ENCODE measurements at places on chromosomes 11 and 22.

- DNase-seq = no peak
Observed at GRCh38 chr11:114226356-114226755, 69.8 kb upstream of the NNMT start.

GRCh38 chr11:16169956-16170847, 186.1 kb downstream of the SOX6 start:
- peak; percentile 93 for DNase-seq

GRCh38 chr11:69880826-69881445, 61.7 kb upstream of the FGF3 start:
- DNase-seq = no peak

GRCh38 chr11:122646549-122647340, 8.8 kb upstream of the UBASH3B start:
- no peak for DNase-seq

DNA sequence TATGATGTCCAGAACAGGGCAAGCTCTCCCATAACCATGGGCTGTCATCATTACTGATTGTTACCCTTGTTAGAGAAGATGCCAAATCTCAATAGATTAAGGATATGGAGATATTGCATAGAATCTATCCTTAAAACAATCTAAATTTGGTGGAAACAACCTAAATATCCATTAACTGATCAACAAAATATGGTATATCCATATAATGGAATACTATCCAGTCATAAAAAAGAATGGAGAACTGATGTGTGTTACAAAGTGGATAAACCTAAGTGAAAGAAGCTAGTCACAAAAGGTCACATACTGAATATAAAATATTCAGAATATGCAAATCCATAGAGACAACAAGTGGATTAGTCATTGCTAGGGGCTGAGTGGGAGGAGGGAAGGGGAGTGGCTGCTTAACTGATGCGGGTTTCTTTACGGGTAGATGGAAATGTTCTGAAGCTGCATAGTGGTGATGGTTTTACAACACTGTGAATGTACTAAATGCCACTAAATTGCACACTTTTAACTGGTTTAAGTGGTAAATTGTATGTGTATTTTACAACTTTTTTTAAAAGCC, 36.1 kb upstream of the SMCO4 start:
- DNase-seq = no peak

- peak; percentile 44 for DNase-seq
Observed at GRCh38 chr11:103024086-103024485, 67.9 kb downstream of the DCUN1D5 start.

DNA sequence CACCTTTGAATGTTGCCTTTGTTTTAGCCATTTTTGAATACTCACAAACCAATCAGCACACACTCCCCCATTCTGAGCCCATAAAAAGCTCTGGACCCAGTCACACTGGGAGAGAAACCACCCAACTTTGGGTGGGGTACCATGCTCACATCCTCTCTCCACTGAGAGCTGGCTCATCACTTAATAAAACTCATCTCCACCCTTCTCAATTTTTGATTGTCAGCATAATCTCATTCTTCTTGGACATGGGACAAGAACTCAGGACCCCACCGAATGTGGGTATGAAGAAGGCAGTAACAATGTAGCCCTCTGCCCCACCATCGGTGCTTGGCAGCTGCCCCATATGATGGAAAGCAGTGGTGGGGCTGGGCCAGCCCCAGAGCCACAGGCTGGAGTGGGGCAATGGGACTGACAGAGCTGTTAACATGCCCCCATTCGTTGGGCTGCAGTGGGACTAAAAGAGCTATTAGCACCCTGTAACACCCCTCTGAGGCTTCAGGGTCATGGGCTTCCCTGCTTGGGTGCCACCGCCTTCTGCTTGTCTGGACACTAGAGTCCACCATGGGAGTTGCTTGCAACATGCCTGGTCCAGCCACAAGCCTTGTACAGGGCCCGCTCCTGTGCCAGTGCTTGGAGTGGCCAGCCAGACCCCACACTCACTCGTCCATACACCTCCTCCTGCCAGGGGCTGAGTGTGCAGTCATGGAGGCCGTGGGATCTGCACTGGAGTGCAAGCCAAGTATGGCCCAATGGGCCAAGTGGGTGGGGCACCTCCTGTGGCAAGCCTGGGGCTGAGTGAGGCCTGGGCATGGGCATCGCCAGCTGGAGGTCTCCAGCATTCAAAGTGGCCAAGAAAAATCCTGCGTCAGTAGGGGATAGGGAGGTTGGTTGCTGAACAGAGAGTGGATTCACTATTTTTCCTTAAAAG, 471.1 kb downstream of the TBC1D22A start:
- DNase-seq = no peak

DNA sequence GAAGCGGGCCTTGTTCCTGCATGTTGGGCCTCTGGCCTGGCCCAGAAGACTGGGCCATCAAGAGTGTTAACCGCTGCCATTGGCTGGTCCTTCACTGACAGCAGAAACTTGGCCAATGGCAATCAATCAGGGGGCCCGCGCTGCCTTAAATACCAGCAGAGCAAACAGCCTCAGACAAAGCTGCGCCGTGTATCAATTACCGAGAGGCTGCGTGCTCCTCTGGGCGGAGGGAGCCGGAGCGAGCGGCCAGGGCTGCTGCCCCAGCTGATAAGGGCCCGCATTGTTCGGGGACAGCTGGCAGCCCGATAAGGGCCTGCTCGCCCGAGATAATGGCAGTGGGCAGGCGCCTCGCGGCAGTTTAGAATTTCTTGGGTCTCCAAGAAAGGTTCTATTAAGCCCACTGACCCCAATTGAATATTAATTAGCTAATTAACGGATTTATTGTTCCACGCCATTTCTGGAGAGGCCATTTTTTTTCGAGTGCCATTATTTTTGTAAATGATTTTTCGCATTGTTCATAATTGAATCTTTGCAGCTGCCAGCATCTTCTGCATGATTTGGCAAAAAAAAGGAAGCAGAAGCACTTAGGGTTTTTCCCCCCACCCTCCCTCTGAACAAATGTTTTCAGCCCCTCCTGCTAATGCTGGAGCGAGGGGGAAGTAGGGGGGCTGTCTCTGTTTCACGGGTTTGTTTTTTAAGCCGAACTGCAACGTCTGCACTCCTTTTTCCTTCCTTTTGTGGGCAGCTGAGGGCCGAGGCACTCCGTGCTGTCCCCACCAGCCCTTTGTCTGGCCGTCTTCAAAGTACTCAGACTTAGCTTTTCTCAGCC, 37.6 kb upstream of the RIC3 start:
- no peak for DNase-seq

GRCh38 chr11:86678823-86679222, 6.4 kb upstream of the ME3 start:
- no peak for DNase-seq

- no peak for DNase-seq
Observed at GRCh38 chr11:44615041-44615755, 49.7 kb downstream of the CD82 start.

- DNase-seq = no peak
Observed at GRCh38 chr11:65440831-65441499, 18.4 kb downstream of the NEAT1 start.

GRCh38 chr11:71251761-71252268, 562 bp downstream of the SHANK2 start:
- no peak for DNase-seq

DNA sequence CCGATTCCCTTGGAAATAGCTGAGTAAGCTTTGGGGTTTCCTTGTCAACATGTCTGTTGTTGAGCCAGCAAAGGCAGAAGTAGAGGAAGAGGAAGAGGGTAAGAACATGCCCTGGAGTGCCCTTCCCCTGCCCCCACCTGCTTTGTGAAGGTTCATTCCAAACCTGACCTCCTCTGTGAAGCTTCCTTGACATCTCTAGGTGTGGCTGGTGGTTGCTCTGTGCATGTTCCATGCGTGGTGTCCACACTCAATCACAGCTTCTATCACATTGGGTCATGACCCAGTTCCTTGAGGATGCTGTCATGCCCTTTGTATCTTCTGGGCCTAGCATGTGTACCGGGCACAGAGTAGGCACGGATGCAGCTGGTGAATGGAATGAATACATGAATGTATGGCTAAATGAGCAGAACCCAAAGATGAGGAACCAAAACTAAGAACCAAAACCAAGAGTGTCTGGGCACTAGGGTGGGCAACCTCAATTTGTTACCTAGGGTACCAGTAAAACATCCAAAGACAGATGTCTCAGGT, 23.7 kb upstream of the FXYD6 start:
- DNase-seq = no peak

DNA sequence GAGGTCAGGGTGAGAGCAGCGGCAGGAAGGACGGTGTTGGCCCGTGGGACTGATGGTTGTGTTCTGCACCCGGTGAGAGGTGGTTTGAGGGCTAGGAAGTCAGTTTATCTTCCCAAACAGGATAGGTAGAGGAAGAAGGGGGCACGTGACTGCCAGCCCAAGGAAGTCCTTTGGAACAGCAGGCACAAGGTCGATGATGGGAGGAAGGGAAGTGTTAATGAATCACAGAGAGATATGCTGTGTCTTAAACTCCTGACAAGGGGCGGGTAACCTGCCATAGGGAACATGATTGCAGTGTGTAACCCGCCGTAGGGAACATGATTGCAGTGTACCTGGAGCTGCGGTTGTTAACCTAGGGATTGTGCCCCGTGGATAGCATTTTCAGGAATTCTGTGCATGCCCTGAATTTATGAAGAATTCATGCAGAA, 49.0 kb downstream of the PRR5L start:
- no peak for DNase-seq

DNA sequence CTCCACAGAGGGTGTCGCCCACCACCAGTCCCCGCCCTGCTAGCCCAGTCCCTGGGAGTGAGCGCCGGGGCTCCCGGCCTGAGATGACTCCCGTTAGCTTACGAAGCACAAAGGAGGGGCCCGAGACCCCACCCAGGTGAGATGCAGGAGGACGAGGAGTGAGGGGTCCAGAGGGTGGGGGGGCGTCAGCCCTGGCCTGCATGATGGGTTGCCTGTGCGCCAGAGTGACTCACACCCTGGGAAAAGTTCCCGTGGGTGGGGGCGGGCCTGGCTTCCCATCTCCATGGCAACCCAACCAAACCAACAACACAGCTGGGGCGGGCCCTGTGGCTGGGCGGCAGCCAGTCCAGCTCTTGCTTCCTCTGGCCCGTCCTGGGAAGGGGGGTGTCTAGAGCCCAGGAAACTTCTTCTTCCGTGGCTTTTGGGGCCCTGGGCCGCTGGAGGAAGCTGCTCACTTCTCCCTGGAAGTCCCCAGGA, 4.5 kb downstream of the GAS2L1 start:
- DNase-seq = peak; percentile 93

DNA sequence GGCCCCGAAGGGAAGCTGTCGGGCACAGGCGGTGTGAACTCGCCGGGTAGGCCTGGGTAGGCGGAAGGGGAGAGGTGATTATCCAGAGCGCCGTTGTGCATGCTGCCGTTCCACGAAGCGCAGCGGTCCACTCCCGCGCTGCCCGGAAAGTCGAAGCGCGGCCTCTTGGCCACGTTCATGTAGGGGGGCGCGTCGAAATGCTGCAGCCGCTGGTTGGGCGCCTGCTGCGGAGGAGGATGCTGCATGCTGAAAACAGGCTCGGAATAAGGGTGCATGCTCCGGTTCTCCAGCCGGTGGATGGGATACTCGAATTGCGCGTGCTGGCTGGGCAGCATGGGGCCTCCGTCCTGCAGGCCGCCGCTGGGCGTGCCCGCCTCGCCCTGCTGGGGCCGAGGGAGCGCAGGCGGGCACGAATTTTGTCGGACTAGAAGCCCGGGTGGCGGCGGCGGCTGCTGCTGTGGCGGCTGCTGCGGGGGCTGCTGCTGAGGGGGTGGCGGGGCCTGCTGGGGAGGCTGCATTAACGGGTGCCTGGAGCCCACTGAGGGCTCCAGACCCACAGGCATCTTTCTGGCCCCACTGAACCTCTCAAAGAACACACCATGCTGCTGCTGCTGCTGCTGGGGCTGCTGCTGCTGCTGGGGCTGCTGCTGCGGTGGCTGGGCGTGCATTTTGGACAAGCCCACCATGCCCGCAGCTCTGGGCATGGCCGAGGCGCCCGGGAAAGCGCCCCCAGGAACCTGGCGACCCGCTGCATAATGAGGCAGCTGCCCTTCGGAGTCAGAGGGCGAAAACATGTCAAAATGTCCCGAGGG, 2.3 kb downstream of the MN1 start:
- DNase-seq = no peak

- DNase-seq = no peak
Observed at GRCh38 chr11:44005063-44005701, 42.6 kb upstream of the ACCSL start.

DNA sequence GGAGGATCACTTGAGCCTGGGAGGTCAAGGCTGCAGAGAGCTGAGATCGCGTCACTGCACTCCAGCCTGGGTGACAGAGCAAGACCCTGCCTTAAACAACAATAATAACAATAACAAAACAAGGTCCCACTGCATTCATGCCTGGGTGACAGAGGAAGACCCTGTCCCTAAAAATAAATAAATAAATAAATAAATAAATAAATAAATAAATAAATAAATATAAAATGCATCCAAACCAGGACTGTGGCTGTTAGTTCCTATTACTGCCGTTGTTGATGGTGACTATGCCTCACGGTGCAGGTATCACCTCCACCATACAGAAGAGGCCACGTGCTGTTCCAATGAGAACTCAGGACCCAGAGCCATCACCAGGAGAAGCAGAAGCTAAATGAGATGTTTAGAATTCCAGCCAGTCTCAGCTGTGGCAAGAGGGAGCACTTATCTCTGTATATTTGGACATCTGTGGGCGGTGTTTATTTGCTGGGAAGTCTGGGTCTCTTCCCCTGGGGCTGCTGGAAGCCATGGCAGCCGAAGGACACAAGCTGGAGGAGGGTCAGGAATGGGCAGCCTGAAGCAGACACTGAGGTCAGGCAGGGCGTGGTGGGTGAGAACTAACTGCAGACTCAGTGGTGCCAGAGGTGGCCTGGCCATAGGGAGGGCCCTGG, 21.6 kb downstream of the C11orf86 start:
- no peak for DNase-seq

DNA sequence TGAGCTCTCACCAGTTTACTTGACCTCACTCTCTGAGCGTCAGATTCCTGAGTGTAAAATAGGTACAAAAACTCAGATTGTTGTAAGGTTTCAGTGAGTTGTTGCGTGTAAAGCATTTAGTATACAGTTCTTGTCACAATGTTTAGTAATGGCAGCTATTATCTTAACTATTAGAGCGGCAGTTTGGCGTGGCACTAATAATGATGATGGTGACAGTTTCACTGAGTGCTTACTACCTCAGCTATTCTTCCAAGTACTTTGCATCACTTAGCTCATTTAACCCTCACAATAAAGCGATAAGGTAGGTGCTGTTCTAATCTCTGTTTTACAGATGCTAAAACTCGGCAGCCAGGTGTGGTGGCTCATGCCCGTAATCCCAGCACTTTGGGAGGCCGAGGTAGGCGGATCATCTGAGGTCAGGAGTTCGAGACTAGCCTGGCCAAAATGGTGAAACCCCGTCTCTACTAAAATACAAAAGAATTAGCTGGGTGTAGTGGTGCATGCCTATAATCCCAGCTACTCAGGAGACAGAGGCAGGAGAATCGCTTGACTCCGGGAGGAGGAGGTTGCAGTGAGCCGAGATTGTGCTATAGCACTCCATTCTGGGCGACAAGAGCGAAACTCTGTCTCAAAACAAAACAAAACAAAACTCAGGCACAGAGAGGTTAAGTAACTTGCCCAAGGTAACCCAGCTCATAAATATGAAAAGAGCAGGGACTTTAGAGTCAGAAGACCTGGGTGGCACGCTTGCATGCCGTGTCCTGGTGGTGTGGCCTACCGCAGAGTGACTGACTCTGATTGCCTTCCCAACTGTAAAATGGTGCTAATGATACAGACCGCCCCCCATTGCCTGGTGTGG, 76.2 kb downstream of the PTPRJ start:
- DNase-seq = no peak
